ENCODE measurements at places on chromosomes 1 and 21.

GRCh38 chr1:26579681-26580111, 50.1 kb downstream of the RPS6KA1 start:
- DNase-seq = no peak

DNA sequence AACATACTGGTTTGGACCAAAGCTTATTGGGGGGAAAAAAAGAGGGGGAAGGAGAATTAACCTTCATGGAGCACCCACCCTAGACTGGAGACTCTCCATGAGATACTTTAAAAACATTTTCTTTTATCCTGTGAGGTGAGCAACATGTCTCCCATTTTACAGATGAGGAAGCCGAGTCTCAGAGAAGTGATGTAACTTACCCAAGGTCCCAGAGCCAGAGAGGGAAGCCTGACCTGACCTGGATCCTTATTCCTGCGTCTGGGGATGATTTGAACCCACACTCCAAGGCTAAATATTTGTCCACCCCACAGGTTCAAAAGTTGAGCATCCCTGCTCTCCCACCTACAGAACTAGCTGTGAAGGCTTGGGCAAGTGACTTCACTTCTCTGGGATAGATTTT, 137.9 kb upstream of the JUN start:
- no peak for DNase-seq

- no peak for DNase-seq
These were observed 73.8 kb upstream of the ZNF281 start for GRCh38 chr1:200483491-200484143.

GRCh38 chr1:225928186-225929175, 4.4 kb upstream of the PYCR2 start:
- DNase-seq = no peak

GRCh38 chr1:147919896-147920295, 8.3 kb upstream of the GPR89B start:
- no peak for DNase-seq

Measured in NCI-H187 treated with DMSO at 0.1 percent for 48 hours (cell line).